ENCODE measurements at places on chromosomes 6 and 20.

DNA sequence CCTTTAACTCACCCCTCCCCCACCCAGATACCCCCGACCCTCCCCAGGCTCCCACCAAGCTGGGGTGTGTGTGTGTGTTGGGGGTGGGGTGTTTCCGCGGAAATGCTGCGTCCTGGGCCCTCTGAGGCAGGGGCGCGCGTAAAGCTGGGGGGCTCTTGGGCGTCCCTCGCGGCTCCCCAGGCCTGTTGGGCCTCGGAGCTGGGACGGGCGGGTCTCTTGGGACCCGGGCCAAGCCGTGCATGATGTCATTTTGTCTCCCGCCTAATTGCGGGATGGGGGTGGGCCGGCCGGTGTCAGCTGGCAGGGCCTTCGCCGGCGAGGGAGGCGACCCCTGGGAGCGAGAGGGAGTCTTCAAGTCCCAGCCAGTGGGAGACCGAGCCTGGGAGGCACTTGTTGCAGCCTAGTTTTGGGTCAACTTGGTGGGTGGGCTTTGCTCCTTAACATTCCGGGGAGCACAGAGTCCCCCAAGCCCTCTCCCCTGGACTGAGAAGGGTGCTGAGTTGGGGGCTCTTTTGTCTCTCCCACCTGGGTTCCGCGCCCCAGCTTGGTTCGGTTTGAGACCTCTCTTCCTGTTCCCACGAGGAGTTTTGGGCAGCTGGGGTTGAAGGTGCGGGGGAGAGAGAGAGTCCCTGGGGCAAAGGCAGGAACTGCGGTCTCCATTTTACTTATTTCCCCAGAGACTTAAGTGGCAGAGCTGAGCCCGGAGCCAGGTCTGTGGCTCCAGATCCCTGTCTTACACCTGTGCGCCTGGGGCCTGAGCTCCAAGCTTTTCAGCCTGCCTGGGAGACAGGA lies 623 bp downstream of the MYBL2 start:
- DNase-seq, result no peak

GRCh38 chr20:44946271-44946852 lies 13.8 kb downstream of the TOMM34 start:
- DNase-seq, result no peak

- no peak for DNase-seq
Measured at GRCh38 chr6:158016571-158017383, 35.1 kb downstream of the SYNJ2 start.

GRCh38 chr20:43987531-43987930 lies 72.9 kb downstream of the TOX2 start:
- no peak for DNase-seq

DNA sequence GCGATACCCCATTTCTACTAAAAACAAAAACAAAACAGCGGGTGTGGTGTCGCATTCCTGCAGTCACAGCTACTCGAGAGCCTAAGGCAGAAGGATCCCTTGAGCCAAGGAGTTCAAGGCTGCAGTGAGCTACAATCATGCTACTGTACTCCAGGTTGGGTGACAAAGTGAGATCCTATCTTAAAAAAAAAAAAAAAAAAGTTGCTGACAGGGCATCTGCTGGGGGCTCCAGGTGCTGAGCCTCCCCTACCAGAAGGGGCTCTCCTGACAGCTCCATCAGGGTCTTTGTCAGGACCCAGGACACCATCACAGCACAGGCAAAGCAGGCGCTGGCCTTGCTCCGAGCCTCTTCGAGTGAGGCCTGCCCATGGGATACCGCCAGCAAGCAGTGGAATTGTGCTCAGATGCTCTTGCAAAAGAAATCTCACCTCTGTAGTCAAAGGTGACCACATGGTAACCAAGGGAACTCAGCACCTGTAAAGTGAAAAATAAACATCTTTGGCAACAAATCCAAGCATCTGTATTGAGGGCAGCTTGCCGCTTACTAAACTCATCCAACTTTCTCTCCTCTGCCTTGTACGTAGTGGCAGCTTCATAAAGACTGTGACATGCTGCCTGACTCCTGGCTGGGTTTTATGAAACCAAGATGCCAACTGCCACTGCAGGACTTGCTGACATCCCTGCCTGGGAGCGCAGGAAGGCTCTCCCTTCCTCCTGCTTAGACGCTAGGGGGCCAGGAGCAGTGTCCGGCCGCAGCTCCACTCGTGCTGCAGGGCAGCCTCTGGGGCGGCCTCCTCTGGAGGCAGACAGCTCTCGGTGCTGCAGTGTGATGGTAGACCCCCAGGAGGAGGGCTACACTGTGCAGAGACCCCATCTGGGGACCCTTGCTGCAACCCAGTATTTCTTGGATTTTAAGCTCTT lies 66.9 kb downstream of the PYGB start:
- DNase-seq, result no peak

DNA sequence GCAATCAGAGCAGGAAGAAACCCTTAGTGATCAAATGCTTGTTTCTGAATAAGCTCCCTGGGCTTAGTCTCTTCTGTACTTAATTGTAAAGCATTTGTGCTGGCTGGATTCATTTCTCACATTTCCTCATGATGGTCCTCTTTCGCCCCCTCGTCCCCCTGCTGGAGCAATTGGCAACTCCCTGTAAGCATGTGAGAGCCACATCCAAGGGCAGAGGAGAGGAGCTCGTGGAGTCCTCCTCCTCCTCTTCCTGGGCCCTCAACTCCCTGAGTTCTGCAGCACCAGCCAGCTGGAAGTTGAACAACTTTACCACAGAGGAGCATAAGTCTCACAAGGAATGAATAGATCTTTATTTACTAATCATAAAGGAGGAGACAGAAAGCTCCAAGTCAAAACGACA lies 12.6 kb downstream of the ANKEF1 start:
- no peak for DNase-seq

- no peak for DNase-seq
Measured at GRCh38 chr6:80547827-80548226, 441.4 kb downstream of the BCKDHB start.

DNA sequence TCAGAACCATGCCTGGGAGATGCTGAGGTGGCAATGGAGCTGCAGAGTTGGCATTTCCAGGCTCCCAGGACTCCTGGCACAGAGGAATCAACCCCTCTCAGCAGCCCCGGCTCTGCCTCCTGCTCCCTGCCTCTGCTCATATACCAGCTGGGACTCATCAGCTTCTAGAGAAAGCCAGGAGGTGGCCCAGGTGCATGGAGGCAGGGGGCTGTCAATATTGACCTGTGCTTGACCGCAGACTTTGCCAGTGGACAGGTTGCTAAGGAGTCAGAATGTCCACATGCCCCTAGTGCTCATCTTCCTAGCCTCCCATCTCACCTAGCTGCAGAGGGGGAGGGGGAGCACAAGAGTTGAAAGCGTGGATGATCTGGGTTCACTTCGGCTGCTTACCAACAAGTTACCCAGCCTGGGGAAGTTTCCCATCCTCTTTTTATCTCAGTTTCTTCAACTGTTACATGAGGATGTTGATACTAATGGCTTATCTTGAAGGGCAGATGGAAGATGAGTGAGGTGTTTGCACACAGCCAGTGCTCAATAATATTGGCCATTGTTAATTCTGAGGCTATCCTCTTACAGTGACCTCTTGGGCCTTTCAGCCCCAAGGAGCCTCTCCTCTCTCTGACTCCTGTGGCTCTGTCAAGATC lies 9.2 kb upstream of the SCRT2 start:
- DNase-seq, result no peak

GRCh38 chr6:123569575-123569974 lies 67.2 kb downstream of the TRDN start:
- DNase-seq, result no peak

- no peak for DNase-seq
Measured at GRCh38 chr6:163402616-163403015, 11.9 kb upstream of the QKI start.

DNA sequence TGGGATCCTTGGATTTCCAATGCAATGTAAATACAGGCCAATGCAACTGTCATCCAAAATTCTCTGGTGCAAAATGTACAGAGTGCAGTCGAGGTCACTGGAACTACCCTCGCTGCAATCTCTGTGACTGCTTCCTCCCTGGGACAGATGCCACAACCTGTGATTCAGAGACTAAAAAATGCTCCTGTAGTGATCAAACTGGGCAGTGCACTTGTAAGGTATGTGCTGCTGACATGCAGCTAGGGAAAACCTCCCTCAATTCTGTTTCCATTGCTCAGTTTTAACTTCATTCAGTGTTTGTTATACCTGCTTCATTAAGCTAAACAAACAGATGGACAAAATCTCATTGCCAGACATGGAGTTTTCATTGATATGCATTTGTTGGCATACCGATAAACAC lies 397.1 kb downstream of the ARHGAP18 start:
- no peak for DNase-seq

DNA sequence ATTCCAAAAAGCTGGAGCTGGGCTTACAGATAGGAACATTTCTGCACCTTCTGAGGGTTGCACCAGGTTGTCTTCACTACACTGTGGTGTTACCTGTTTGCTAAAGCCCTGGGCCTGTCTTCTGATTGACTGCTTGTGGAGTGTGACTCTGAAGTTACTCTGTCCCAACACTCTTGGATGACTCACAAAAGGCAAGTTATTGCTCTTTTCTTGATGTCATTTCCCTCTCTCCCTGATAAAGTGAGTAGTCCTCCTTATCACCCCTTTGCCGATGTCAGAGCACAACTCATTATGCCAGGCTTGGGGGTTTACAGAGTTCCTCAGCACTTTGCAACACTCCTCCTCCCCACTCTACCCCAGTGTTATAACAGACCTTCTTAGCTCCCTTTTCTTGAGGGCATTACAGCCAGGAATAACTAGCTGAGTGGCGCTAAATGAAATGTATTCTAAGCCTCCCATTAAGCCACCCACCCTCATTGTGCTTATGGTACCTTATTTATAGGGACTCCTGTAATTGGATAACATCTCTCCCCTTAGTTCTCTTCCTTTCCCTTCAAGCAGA lies 36.1 kb upstream of the NKX2-4 start:
- no peak for DNase-seq

DNA sequence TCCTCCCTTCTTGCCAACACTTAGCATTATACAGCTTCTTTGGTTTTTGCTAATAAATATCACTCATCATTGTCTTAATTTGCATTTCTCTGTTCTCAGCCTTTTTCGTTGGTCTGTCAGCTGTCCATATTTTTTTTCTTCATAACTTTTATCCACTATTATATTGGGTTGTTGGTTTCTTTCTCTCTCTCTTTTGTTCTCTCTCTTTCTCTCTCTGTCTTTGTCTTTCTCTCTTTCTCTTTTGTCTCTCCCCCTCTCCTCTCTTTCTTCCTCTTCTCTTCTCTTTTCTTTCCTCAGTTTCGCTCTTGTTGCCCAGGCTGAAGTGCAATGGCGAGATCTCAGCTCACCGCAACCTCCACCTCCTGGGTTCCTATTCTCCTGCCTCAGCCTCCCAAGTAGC lies 36.5 kb downstream of the JARID2 start:
- DNase-seq, result no peak

DNA sequence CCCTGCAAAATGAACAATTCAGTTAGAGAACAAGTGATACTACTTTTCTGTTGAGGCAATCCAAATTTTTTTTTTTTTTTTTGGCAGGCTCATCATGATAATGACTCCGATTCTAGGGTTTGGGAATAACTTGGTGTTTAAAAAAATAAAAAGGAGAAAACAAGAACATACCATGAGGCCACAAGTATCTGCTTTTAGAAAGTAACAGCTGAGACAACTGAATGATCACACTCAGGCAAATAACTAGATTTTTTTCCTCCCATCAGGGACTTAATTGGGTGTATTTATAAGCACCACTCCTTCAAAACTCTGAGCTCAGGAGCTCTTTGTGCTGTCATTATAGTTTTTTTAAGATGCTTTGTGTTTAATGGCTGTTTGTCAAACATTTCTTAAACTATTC lies 29.6 kb downstream of the PAK5 start:
- no peak for DNase-seq

- DNase-seq, result no peak
Measured at GRCh38 chr6:88815491-88815890, 147.9 kb downstream of the RNGTT start.

GRCh38 chr20:38640521-38640920 lies 38.9 kb downstream of the ARHGAP40 start:
- no peak for DNase-seq

GRCh38 chr20:8305449-8305978 lies 173.4 kb downstream of the PLCB1 start:
- peak; percentile 13 for DNase-seq

DNA sequence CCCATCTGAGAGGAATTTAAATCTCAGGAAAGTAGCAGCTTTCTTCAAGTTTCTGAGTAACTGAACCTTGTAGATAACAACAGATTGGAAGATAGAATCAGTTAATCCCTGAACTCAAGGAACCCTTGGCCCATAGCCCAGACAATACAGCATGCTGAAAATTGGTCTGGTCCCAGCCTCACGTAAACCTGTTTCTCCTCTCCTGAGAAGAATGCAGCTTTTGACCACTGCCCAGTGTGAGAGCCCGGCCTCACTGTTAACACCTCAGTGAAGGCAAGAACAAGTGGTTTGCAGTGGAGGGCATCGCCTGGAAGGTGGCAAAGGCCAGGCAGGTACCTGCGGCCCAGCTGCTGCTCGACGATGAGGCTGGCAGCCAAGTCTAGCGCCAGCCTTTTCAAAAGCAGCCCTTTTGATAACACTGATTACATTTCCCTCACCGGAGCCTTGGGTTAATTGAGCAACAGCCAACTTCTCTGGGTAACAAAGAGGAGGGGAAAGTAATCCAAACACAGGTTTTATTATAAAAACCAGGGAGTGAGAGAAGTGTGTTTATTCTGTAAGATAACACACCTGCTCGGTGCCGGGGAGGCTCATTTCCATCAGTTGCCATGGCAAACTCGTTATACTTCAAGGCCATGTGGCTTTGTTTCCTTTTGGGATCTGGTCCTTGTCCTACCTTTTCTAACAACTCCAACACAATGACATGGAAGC lies 54.0 kb downstream of the TRAF3IP2 start:
- DNase-seq, result no peak

- DNase-seq, result no peak
Measured at GRCh38 chr6:113742342-113742741, 114.8 kb upstream of the MARCKS start.

GRCh38 chr6:83860782-83861495 lies 1.4 kb downstream of the CYB5R4 start:
- DNase-seq, result no peak
